Endothelial cell (in vitro differentiated cells): ENCODE measurements at places on chromosomes 5 and 9. TPM values are rescaled to one million over a fixed set of nuclear protein-coding genes. Genes with fewer than 3 reads are reported as not detected.

PAEP gene
- not detected for total RNA-seq

IPO11 gene
- 96.0 TPM for total RNA-seq

DNA sequence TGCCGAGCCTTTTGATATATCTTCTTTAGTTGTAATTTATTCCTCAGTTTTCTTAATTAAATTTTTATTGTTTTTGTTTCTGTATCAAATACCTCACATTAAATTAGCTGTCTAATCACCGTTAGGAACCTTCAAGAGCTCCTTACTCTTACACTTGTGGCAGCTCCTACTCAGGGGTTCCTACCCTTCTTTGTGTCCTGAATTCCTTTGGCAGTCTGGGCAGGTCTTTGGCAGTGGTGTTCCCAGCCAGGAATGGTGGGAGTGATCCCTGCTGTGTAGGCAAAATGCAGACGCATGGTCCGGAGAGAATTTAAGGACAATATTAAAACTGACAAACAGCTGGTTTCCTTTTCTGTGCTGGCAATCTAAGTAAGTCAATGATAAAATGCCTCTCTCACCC is 41.8 kb downstream of the MAST4 start:
- DNase-seq = no peak
- no peak overlapping the region for H3K4me3 ChIP-seq
- H3K27ac ChIP-seq = no peak overlapping the region
- H3K27me3 ChIP-seq = no peaks in the 10 kb centered on the region

PKD2L2 gene
- not detected for total RNA-seq

GRCh38 chr9:18056269-18056992 is 417.5 kb upstream of the ADAMTSL1 start:
- H3K27ac ChIP-seq = no peak overlapping the region
- DNase-seq = no peak
- no peaks in the 10 kb centered on the region for H3K36me3 ChIP-seq

- H3K36me3 ChIP-seq = no peaks in the 10 kb centered on the region
- no peaks in the 10 kb centered on the region for H3K4me1 ChIP-seq
- DNase-seq = no peak
- H3K4me3 ChIP-seq = no peak overlapping the region
- no peaks in the 10 kb centered on the region for H3K27me3 ChIP-seq
These were observed 323.9 kb upstream of the RORB start for GRCh38 chr9:74173284-74173683.

MAMDC4 gene
- total RNA-seq = 10.0 TPM

TMEM171 gene
- total RNA-seq = not detected

DNA sequence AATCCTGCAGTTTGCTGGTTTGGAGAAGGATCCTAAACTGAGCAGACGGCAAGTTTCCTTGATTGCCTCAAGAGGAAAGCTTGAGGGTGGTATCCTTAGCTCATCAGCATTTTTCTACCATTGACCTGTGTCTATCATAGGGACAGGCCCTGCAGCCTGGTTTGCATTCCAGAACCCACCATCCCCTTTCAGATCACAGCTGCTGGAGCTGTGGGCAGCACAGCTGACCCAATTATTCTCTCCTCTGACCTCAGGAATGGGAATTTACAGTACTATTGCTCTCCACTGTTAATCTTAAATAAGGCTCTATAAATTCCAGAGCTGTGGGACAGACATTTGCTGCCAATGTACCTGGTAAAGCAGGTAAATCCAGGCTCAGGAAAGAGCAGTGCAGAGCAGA is 163.0 kb downstream of the SPOCK1 start:
- H3K4me1 ChIP-seq = no peaks in the 10 kb centered on the region
- no peak overlapping the region for H3K4me3 ChIP-seq
- H3K36me3 ChIP-seq = no peaks in the 10 kb centered on the region
- peaks cover 2% of the 10 kb centered on the region for H3K27me3 ChIP-seq

GRCh38 chr9:16368237-16369087 is 502.0 kb downstream of the BNC2 start:
- H3K36me3 ChIP-seq = no peaks in the 10 kb centered on the region
- no peak for DNase-seq
- no peak overlapping the region for H3K4me3 ChIP-seq
- no peak overlapping the region for H3K27ac ChIP-seq
- peaks cover 6% of the 10 kb centered on the region for H3K4me1 ChIP-seq

GRCh38 chr5:180739271-180739670 is 587 bp downstream of the OR2Y1 start:
- no peaks in the 10 kb centered on the region for H3K4me1 ChIP-seq
- no peak for DNase-seq
- no peak overlapping the region for H3K27ac ChIP-seq
- peaks cover 4% of the 10 kb centered on the region for H3K27me3 ChIP-seq
- no peak overlapping the region for H3K4me3 ChIP-seq

- H3K27ac ChIP-seq = no peak overlapping the region
- peaks cover 20% of the 10 kb centered on the region for H3K36me3 ChIP-seq
- H3K4me1 ChIP-seq = no peaks in the 10 kb centered on the region
- no peak for DNase-seq
These were observed 159.6 kb downstream of the TLE4 start for GRCh38 chr9:79731171-79731890.

ST6GALNAC6 gene
- 80.0 TPM for total RNA-seq

SLC6A3 gene
- total RNA-seq = 0.10 TPM

- no peaks in the 10 kb centered on the region for H3K36me3 ChIP-seq
- peaks cover 7% of the 10 kb centered on the region for H3K4me1 ChIP-seq
- H3K27me3 ChIP-seq = no peaks in the 10 kb centered on the region
- no peak for DNase-seq
- H3K27ac ChIP-seq = no peak overlapping the region
- H3K4me3 ChIP-seq = no peak overlapping the region
These were observed 475.1 kb downstream of the SPOCK1 start for GRCh38 chr5:137024044-137024443.

GRCh38 chr5:142013734-142014521 is 1.1 kb upstream of the GNPDA1 start:
- H3K4me1 ChIP-seq = peaks cover 16% of the 10 kb centered on the region
- DNase-seq = no peak
- peak overlapping the region; percentile 89 for H3K4me3 ChIP-seq
- no peaks in the 10 kb centered on the region for H3K36me3 ChIP-seq

LRSAM1 gene
- 22.6 TPM for total RNA-seq

GRCh38 chr9:107927276-107927675 is 437.7 kb upstream of the KLF4 start:
- no peak overlapping the region for H3K4me3 ChIP-seq
- no peaks in the 10 kb centered on the region for H3K36me3 ChIP-seq
- no peak for DNase-seq
- no peaks in the 10 kb centered on the region for H3K4me1 ChIP-seq
- no peaks in the 10 kb centered on the region for H3K27me3 ChIP-seq
- H3K27ac ChIP-seq = no peak overlapping the region

DNA sequence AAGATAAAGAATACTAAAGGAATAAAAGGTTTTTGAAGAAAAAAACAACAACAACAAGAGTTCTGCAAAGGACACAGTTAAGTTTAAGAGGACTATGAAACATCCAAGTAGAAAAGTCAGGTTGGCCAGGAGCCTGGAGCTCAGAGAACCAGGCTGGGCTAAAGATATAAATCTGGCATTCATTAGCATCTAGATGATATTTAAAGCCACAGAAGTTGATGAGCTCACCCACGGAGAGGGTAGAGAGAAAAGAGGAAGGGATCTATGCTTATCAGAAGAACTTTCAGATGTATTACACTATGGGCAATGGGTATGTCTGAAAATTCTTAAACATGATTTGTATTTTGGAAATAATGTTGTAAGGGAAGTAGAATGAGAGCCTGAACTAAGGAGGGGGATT is 9.9 kb downstream of the MIER3 start:
- H3K4me3 ChIP-seq = no peak overlapping the region
- peaks cover 24% of the 10 kb centered on the region for H3K36me3 ChIP-seq
- no peaks in the 10 kb centered on the region for H3K4me1 ChIP-seq
- DNase-seq = no peak

C7 gene
- 1.5 TPM for total RNA-seq

GRCh38 chr5:85920984-85921383 is 696.8 kb upstream of the COX7C start:
- H3K4me3 ChIP-seq = no peak overlapping the region
- no peaks in the 10 kb centered on the region for H3K36me3 ChIP-seq
- peaks cover 5% of the 10 kb centered on the region for H3K27me3 ChIP-seq
- no peak overlapping the region for H3K27ac ChIP-seq
- DNase-seq = no peak

RORB gene
- 0.51 TPM for total RNA-seq

DNA sequence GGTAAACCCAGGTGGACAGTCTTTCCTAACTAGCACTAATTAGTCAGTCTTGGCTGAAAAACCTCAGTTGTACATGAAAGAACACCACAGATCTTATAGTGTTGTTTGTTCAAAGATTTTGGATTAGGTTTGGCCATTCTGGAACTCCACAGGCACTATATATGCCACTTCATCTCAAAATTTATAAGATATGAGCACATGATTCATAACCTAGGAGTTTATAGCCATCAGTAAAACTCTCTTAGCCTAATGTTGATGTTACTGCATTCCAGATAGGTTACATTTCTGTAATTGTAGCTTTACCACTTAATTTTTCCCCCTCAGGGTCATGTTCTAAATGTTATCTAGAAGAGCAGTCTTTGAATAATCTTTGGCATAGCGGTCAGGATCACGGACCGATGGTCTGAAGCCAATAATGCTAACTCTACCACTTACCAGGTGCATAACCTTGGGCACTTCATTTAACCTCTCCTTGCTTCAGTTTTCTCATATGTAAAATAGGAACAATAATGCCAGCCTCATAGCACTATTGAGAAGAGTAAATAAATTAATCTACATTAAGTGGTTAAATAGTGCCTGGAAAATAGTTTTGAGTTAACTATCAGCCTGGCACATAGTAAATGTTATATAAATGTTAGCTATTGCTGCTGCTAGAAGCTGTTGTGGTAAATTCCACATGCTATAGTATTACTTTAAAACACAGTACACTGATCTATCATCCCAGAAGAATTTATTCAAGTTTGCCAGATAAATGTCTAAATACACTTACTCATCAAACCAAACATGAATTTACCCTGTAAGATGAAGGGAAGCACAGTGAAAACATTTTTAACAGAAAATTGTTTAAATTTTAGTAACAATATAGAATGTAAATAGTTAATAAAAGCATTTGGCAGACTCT is 743.9 kb downstream of the NR2F1-AS1 start:
- H3K27me3 ChIP-seq = no peaks in the 10 kb centered on the region
- no peaks in the 10 kb centered on the region for H3K4me1 ChIP-seq
- DNase-seq = no peak
- no peaks in the 10 kb centered on the region for H3K36me3 ChIP-seq

GRCh38 chr9:18127499-18127875 is 346.5 kb upstream of the ADAMTSL1 start:
- H3K27ac ChIP-seq = no peak overlapping the region
- H3K4me3 ChIP-seq = no peak overlapping the region
- H3K36me3 ChIP-seq = no peaks in the 10 kb centered on the region

GRCh38 chr5:72288924-72289323 is 31.1 kb downstream of the MRPS27 start:
- H3K36me3 ChIP-seq = peaks cover 11% of the 10 kb centered on the region
- H3K4me3 ChIP-seq = no peak overlapping the region
- H3K4me1 ChIP-seq = no peaks in the 10 kb centered on the region
- DNase-seq = no peak

GRCh38 chr9:120913647-120914264 is 12.8 kb downstream of the TRAF1 start:
- H3K36me3 ChIP-seq = peaks cover 3% of the 10 kb centered on the region
- H3K27ac ChIP-seq = no peak overlapping the region
- peak; percentile 42 for DNase-seq
- peaks cover 6% of the 10 kb centered on the region for H3K4me1 ChIP-seq

DNA sequence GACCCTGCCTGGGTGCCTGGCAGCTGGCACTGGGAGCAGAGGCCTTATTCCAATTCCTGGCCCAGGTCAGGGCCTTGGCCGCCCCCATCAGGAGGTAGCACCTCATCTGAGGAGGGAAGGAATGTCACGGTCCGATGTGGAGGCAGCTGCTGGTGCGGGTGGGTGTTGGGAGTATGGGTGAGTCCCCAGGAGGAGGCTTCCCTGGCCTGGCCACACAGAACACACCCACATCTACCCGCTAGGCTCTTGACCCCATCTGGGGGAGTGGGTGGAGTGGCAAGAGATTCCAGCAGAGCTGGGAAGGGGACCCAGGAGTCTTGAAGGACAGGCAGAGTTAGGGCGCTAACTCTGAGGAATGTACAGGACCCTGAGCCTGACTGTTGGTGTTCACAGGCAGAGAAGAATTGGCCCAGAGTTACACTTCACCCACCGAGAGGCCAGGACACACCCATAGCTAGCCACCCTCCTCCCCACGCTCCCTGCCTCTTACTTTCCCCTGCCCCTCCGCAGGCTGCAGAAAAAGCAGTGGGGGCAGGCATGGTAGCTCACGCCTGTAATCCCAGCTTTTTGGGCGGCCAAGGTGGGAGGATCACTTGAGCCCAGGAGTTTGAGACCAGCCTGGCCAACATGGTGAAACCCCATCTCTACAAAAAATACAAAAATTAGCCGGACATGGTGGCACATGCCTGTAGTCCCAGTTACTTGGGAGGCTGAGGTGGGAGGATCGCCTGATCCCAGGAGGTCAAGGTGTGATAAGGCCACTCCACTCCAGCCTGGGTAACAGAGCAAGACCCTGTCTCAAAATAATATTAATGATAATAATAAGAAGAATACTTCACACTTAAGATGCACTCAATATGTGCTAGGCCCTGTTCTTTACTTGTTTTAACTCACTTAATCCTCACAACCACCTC is 6.0 kb downstream of the OLFML2A start:
- H3K27me3 ChIP-seq = peaks cover 4% of the 10 kb centered on the region
- no peak overlapping the region for H3K4me3 ChIP-seq
- no peak for DNase-seq
- peak overlapping the region; percentile 12 for H3K27ac ChIP-seq
- no peaks in the 10 kb centered on the region for H3K36me3 ChIP-seq
- H3K4me1 ChIP-seq = peaks cover 12% of the 10 kb centered on the region

DNA sequence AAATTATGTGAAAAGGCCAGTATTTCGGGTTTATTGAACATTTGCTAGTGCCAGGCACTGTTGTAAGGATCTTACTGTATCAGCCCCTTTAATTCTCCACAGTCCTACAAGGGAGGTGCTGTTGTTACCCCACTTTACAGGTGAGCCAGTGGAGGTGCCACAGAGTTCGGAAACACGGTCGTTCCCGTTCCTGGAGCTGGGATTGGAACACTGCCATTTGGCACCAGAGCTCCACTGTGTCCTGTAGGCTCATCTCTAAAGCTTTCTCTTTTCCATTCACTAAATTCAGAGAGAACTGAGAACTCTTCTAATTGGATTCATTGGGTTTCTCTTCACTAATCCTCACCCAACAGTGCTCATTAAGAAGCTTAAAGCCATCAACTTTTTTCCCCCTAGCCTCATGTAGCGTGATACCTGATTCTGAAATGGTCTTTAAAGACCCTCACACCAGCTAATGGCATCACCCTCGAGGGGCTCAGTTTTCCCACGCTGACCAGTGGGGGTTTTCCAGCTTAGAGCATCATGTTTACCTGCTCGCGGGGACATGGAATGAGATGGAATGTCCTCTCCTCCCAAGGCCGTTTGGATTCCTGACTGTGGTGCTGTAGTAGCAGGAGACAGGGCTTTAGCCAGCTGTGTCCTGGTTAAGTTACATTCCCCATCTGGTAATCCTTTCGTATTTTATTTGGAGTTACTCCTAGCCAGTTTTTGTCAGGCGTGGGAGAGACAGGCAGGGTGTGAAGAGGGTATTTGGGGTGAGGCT is 5.8 kb downstream of the ERGIC1 start:
- peaks cover 6% of the 10 kb centered on the region for H3K36me3 ChIP-seq
- no peak overlapping the region for H3K4me3 ChIP-seq
- H3K4me1 ChIP-seq = peaks cover 9% of the 10 kb centered on the region
- no peaks in the 10 kb centered on the region for H3K27me3 ChIP-seq
- no peak overlapping the region for H3K27ac ChIP-seq
- no peak for DNase-seq
